ENCODE measurements at places on chromosomes 2 and 18.

- DNase-seq, result no peak
Observed at GRCh38 chr2:1248187-1248586, 165.1 kb upstream of the TPO start.

GRCh38 chr2:99802734-99803133, 312.9 kb upstream of the REV1 start:
- DNase-seq, result no peak

DNA sequence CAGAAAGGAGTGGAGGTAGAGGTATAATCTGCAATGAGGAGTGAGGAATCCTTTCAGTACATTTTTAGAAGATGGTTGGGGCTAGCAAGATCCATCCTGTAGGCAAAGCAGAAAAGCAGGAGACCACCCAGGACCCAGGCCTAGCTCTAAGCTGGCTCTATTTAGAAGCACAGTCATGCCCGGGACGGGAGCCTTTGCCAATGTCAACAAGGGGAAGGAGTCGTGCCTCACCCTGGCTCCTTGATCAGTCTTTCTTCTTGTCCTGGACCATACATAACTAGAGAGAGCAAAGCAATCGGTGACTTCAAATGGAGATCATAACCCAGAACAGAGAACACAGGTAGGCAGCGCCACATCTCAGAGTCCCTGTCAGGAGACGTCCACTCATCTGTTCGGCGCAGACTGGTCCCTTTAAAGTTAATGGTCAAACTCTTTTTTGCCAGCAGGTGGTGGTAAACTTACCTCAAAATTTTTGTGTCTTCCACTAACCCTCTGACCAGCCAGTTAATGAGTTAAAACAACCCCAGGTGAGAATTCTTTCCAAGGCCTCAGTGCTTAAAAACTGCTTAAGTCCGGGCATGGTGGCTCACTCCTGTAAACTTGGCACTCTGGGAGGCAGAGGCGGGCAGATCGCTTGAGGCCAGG, 8.0 kb downstream of the MC5R start:
- DNase-seq, result no peak

- no peak for DNase-seq
Observed at GRCh38 chr2:129766374-129766993, 213.0 kb upstream of the RAB6C start.

GRCh38 chr2:95274291-95275150, at the start of gene PROM2:
PROM2 (plus strand) TSS chr2:95274449; CDS start chr2:95274586, 137 bp downstream.
- DNase-seq, result peak; percentile 5

DNA sequence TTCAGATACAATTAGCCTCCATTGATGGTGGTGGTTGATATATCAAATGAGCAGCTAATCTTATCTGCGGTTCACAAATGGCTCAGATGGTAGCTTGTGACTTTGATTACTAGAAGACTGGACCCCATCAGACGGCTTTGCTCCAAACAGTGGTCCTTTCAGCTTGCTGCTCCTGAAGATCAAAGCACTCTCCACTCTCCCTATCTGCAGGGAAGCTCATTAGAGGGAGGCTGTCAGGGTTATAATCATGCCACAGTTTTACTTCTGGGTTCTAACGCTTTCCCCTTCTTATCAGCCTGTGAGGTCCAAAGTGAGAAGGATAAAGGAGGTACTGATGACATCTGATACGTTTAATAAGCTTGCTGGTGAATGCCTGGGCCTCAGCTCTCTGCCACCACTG, 247.1 kb upstream of the NT5C1B start:
- DNase-seq, result no peak

DNA sequence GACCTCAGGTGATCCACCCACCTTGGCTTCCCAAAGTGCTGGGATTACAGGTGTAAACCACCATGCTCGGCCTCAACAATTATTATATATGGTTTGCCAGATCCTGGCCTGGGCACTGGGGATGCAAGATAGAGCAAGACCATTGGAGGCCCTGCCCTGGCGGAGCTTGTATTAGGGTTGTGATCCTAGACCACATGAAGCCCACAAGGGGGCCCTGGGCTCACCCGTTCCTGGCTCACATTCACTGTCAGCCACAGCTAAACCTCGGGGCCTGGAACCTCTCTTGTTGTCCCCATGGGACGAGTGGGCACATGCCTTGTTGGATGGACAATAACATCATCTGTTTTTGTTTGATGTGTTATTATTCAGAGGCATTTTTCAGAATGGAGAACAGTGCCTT, 14.9 kb downstream of the HPCAL1 start:
- peak; percentile 51 for DNase-seq

- DNase-seq, result peak; percentile 54
Observed at GRCh38 chr2:113818382-113818951, 62.0 kb upstream of the SLC35F5 start.

- no peak for DNase-seq
Observed at GRCh38 chr2:239700686-239701345, 300.0 kb upstream of the HDAC4 start.

DNA sequence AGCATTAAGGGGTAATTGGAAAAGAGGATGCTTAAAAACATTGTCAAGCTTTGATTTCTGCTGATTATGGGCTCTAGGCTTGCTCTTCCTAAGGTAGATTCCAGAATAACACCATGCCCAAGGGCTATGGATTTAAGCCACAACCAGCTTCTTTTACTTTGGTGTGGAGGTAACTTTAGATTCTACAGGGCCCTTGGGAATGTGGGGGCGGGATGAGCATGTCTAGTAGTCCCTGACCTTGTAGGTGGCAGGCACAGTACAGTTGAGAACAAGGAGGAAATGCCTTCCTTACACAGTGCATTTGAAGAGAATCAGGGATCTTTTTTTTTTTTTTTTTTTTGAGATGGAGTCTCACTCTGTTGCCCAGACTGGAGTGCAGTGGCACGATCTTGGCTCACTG, 364.2 kb downstream of the NYAP2 start:
- no peak for DNase-seq

DNA sequence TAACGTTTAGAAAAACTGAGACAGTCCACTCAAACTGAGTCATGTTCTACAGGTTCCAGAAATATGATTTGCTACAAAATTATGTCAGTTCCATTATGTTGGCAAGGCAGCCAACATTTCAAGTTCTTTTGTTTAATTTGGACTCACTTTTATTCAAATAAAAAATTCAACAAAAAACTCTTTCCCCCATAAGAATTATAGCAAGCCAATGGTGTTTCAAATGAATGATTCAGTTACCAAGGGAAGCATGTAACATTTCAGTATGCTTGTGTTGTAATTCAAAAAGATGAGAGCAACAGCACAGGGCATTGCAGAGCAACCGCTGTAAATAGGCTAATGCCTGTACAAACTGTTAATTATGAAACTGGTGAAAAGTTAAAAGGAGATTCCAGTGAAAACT, 140.8 kb downstream of the FIGN start:
- no peak for DNase-seq

- DNase-seq, result no peak
Observed at GRCh38 chr2:211903961-211904360, 634.6 kb downstream of the ERBB4 start.

DNA sequence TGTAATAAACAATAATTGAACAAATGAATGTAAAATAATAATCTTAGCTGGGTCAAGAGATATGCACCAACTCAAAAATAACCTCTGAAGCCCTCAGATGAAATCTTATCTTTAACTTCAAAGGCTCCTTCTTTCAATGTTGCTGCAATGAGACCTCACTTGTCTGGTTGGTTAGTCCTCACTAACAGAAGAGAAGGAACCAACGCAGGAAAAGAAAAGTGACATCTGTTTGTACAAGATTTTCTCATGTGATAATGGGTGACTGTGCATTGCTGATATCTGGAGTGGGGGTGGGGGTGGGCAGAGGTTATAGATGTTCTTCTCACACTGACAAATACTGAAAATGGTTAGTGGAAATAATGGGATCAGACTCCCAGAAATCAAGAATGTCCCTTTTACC, 2.6 kb downstream of the SCN7A start:
- no peak for DNase-seq

DNA sequence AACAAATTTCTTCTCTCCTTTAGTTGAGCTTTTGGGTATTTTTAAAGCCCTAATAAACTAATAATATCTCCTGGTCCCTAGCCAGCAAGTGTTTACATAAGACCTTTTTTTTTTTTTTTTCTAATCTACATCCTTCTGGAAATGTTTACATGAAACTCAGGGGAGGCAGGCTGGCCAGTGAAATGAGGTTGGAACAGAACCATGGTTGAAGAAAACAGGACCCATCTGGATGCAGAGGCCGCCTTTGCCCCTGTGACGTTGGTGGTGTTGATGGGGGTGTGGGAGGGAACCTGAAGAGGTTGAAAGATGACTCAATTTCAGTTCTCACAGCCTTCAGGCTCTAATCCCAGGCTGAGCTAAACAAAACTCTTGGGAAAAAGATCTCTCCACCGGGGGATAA, 118.5 kb downstream of the NRP2 start:
- no peak for DNase-seq

DNA sequence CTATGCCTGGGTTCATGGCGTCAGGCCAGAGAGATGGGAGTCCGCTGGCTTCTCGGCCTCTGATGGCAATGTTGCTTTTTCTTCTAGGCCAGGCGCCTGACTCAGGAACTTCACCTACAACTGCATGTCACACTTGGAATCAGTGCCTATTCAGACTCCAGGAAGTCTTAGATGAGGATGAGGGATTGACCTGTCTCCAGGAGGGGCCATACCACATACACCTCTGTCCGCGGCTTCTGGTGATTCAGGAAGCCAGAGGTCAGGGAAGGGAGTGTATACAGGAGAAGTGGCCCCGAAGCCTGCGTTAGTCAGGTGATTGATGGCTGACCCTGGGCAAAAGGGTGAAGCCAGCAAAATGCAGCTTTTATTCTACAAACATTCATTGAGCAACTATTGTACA, 109.1 kb upstream of the RMDN2 start:
- no peak for DNase-seq
